SK-MEL-5 (cell line): ENCODE measurements at places on chromosomes 12 and 14.

DNA sequence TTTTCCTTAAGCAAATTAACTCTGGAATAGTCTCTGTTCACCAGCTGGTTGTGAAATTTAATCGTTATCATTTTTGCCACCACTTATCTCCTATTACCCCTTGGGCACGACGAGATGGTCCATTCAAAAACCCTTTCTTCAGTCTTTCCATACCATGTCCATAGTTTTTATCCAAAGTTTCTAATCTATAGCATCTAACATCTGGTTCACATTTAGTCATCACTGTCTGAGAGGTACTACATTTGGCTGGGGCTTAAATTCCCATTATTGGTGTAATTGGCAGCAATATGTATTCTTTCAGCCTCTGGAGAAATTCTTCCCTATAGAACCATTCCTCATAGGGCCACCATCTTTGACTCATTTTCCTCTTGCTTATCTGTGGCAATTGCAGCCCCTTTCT, 163.5 kb downstream of the CCER1 start:
- no peak for DNase-seq

DNA sequence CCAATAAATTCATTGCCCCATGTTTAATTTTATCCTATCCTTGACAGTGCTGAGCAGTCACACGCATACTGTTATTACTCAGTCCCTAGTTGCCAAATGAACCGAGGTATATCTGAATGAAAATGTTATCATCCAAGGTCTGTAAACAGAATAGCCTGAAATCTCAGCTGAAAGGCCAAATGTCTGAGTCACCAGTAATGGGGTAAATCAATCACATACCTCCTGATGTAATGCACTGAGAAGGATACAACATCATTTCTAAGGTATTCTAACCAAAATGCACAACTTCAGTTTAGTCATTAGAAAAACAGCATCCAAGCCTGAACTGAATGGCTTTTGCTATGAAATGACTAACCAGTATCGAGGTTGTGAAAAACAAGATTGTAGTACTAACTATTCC, 228.6 kb downstream of the DPF3 start:
- DNase-seq, result no peak

GRCh38 chr12:48758186-48758585, 30.7 kb downstream of the ADCY6 start:
- peak; percentile 65 for DNase-seq

DNA sequence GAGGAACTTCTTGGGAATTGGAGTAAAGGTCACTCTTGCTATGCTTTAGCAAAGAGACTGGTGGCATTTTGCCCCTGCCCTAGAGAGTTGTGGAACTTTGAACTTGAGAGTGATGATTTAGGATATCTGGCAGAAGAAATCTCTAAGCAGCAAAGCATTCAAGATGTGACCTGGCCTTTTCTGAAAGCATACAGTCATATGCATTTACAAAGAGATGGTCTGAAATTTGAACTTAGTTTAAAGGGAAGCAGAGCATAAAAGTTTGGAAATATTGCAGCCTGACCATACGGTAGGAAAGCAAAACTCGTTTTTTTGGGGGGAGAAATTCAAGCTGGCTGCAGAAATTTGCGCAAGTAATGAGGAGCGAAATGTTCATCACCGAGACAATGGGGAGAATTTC, 60.9 kb downstream of the NUBPL start:
- DNase-seq, result no peak

DNA sequence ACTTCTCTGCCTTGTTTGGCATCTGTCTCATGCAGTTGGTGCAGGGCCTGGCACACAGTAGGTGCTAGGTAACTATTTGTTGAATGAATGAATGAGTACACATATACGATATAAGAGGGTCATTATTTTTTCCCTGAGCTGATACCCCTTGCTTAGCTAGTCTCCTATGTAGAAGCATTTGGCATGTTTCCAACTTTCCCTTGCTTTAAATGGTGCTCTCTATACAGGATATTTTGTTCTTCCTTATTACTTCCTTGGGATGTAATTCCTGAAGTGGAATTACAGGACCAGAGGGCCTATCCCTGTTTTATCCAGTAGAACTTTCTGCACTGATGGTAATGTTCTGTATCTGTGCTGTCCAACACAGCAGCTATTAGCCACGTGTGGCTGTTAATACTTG, 250.1 kb upstream of the PWP1 start:
- no peak for DNase-seq

- no peak for DNase-seq
These were observed 360.3 kb downstream of the FOXG1 start for GRCh38 chr14:29126865-29127264.

- no peak for DNase-seq
These were observed 28.0 kb downstream of the NCOR2 start for GRCh38 chr12:124539084-124540041.

DNA sequence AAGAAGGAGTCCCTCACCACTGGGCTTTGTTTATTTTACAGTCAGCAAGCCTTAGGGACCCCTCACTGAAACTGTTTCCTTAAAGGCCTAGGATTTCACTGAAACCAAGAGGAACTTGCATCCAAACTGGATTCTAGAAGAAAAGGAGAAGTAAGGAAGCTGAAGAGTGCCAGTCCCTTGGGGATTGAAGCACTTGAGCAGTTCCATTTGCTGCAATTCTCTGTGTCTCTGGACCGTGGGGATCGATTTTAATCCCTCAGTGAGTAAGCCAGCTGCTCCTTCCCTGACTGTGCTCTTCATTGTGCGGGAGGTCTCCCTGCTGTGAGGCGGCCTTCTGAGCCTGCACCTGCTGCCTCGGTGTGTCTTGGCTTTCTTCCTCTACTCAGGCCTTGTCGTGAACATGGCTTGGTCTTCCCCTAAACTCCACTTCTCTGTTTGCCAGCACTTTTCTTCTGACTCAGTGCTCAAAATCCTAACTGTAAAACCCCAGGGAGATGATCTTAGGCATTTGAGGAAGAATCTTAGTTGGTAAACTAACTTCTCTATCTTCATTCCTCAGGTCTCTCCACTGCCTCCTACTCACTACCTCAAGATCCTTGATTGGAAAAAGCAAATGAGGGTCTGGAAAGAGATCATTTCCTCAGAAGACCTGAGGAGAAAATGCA, 132.6 kb downstream of the SLC38A6 start:
- DNase-seq, result no peak
